Stimulated activated CD4-positive, alpha-beta T cell treated with anti-CD3 and anti-CD28 coated beads, TNF-alpha, amount 100 ng/mL, for 48 hours (primary cell): ENCODE measurements at places on chromosomes 4 and X.

DNA sequence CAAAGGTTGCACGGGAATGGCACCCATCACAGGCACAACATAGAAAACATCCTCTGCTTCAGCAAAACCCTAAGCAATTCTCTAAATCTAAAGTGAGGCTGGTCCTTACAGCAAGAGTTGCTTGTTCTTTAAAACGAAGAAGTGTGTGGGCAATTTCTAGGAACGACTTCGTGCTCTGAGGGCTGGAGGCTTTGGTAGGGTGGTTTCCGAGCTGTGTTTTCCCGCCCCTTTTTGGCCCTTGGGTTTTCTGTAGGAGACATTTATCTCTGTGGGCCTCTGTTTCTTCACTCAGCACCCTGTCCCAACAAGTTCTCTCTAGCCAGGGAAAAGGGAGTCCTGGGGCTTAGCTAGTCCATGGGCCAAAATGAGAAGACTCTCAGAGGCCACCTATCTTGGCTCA, 84.2 kb downstream of the SLC2A9 start:
- DNase-seq: no peak

GRCh38 chr4:76251441-76252270, at the start of gene FAM47E:
FAM47E (plus strand) TSS chr4:76251721; CDS start chr4:76251747, 26 bp downstream.
- peak; percentile 1 for DNase-seq

- no peak for DNase-seq
Measured at GRCh38 chr4:114875630-114876029, 237.8 kb downstream of the NDST4 start.

DNA sequence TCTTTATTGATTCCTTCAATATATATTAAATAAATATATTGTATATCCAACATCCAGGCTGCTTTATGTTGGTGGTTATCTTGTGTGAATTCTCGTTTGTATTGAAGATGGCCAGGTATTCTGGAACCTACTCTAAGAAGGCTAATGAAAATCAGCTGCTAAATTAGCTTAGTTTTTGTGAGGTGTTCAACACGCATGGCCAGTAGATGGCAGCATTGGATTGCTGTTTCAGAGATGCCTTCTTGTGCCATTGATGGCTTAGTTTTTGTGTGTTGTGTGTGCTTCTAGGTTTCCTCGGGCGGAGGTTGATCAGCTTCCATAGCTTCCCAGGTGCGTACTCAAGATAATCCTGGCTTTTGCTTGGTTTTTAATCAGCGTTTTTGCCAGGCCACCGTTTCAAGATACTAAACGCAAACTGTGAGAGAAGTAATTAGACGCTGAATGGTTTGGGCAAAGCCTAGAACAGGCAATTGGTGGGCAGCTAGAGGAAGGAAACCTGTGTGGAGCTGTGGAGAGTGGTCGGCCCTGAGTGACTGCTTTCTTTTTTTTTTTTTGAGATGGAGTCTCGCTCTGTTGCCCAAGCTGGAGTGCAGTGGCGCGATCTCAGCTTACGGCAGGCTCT, 15.1 kb downstream of the NOCT start:
- peak; percentile 44 for DNase-seq

DNA sequence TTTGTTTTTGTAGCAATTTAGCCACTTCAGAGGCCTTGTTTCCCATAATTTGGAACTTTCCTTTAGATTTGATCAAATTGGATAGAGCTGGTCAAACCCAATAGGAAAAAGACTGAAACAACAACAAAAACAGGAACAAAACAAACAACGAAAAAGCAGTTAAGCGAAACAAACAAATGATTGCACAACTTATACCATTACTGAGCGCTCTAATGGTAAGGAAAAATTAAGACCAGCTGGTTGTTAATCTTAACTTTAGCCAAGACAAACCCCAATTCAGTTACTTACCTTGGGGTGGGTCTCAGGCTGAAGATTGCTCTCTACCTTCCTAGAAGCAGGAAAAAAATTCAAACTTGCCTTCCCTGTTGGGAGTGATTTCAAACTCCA, 38.3 kb downstream of the SPCS3 start:
- DNase-seq: no peak

DNA sequence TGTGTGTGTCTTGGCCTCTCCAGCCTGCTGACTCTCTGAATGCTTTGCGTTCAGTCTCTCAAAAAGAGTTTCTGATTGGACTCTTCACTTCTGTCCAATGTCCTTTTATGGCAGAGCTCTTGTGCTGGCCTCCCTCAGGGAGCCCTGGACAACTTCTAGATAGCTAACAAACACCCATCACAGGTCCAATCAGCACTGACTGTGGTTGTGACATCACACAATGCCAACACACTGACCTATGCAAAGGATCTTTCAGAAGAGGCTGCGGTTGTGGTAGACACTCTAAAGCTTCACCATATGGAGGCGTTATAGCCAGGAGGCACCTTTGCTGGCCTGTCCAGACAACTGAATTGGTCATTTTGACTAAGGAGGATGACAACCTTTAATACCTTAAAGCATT, 53.8 kb upstream of the LSM6 start:
- no peak for DNase-seq

DNA sequence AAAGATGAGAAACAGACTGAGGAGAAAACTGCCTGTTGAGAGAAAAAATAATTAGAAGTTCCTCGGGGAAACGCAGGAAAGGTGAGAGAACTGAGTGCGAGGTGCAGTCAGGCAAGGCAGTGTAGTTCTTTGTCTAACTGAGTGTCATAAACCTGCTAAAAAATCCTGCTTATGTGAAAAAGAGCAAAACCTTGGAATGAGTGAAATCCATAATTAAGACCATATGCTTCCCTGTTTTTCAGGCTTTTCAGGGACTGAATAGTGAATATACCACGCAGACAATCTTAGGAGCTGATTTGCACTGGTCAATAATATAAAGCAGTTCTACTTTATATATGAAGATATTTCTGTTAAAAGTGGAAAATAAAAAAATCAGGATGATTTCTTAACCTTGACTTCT, 104.9 kb downstream of the RASGEF1B start:
- DNase-seq: no peak

DNA sequence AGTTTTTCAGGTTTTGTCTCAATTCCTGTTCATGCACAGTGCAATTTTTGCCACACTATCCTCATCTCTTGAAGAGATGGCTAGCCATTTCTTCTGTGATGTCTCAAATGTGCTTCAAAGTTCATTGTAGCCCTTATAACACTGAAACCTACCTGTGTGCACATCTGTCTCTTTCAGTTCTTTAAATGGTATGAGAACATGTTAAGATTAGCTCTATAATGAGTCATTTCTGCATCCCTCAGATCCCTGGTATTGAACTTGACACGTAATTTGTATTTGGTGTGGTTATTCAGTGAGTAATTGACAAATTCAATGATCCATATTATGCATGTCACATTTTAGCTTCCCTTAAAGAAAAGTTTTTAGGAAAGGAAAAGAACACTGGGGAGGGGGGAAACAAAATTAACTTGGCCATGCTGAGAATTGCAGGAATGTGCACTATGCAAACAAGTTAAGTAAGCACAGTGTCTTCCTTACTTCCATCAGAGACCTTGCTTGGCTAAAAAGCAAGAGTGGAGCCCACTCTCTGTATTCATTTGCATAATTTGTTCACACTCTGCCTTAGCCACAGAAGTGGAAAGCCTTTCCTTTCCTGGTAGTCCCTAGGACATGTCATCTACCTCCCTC, 659.8 kb upstream of the MAGEB2 start:
- no peak for DNase-seq

DNA sequence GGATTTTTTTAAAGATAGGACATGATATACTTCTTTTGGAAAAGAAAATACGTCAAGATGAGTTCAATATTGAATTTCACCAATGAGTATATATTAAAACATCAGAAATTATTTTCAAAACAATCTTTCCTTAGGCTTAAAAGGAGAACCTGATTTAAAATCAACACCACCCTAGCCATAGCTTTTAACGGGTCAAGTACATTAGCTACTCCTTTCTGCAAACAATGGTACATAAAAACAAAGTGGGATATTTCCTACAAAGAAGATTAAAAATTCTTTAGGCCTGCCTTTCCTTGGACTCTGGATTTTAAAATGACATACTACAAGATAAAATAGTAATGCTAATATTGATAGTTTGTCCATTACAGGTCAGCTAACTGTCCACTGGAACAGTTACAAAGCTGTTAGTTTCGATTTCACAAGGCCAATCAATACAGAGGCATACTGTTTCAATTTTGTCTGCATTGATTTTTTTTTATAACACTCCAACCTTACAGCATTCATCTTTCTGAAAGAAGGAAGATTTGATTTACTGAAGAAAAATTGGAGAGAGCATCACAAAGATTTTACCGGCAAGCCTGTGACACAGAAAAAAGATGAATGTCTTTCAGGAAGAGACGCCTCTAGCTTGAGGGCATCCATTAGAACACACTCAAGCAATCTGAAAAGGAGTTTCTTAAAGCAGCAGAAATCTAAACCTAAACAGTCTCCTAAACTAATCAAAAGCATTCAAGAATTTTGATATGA, 97.2 kb downstream of the MAB21L2 start:
- DNase-seq: no peak
